ENCODE measurements at places on chromosomes 4 and X. TPM values are rescaled to one million over a fixed set of nuclear protein-coding genes. Genes with fewer than 3 reads are reported as not detected.

The FHDC1 gene
- 9.9 TPM for total RNA-seq

The UGT2A3 gene
- not detected for total RNA-seq

The NRK gene
- 256 TPM for total RNA-seq

The PABPC1L2A gene
- not detected for total RNA-seq

The PDLIM3 gene
- 1,325 TPM for total RNA-seq

The PPP2R2C gene
- total RNA-seq = 8.8 TPM

The IL9R gene
- not detected for total RNA-seq

The BCLAF3 gene
- total RNA-seq = 12.2 TPM

The TMPRSS11D gene
- 6.6 TPM for total RNA-seq

The VSIG4 gene
- total RNA-seq = 6.4 TPM

The KLHL4 gene
- 3.9 TPM for total RNA-seq

The RHOXF1 gene
- not detected for total RNA-seq

All from tongue (tissue), 3 donors.